ENCODE measurements at places on chromosomes 16 and 17.
A peak's percentile ranks its signal among the peaks of the same experiment; 100 is the strongest.

- no peak for DNase-seq
Measured at GRCh38 chr17:43211123-43211479, 574 bp upstream of the TMEM106A start.

DNA sequence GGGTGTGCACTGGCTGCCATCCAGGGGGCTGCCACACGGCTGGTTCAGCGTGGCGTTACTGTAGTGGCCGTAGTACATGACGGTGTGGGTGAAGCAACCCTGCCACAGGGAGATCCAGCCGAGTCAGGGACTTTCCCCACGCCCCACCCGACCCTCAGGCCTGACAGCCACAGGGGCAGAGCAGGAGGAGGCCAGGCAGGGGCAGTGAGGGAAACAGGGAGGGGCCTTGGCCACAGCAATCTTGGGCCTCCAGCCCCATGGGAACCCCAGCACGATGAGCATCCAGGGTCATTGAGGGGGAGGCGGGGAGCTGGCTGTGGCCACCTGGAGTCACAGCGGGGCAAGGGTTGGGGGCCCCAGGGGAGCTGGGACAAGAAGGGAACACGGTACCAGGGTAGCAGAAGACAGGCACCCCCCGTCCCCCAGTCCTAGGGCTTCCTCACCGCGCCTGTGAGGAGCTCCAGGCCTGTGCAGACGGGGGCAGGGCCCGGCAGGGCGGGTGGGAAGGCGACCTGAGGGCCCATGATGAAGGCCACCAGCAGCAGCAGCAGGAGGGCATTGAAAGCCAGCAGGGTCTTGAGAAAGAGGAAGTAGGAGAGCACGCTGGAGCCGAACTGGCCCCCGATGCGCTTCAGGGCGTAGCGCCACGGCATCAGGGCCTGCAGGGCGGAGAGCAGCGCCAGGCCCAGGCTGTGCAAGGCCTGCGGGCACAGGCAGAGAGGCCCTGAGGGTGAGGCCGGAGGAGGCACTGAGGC is 4.3 kb downstream of the TMC6 start:
- DNase-seq, result peak; percentile 34

GRCh38 chr16:87199901-87200300 is 117.3 kb downstream of the C16orf95 start:
- no peak for DNase-seq

DNA sequence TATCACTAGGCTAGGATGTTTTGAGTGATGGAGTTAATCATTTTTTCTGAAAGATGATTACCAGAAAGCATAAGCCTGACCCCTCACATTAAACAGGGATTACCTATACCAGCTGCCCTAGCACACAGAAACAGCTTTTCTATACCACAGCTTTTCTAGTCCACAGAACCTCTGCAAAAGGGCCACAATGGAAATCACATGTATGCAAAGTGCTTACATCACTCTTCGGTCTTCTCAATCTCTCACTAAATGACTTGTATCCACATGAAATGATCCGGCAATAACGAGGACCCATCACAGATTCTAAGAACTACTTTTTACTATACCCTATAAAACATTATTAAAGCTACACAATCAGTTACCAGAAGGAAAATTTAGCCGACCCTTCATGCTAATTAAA is 2.6 kb downstream of the CSNK2A2 start:
- DNase-seq, result no peak
